ENCODE measurements at places on chromosomes 5 and 9. TPM values are rescaled to one million over a fixed set of nuclear protein-coding genes. Genes with fewer than 3 reads are reported as not detected.
A peak's percentile ranks its signal among the peaks of the same experiment; 100 is the strongest.

DNA sequence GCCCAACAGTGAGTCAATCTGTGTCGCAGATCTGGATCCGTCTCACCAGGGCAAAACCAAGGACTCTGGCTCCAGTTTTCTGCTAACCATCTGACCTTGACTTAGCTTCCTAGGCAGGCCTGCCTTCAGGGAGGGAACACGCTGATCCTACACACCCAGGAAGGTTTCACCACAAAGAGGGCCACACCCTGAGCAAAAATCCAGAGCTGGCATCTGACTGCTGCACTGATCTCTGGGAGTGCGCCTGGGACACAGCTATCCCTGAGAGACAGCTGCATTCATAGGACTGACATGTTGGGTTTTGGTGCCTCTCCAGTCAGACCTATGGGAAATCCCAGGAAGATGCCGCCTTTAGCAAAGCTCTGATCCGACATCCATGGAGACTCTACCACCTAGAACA lies 47.5 kb downstream of the CDK5RAP2 start:
- H3K4me1 ChIP-seq, result no peaks in the 10 kb centered on the region
- no peaks in the 10 kb centered on the region for H3K27me3 ChIP-seq
- DNase-seq, result no peak
- H3K36me3 ChIP-seq, result peaks cover 35% of the 10 kb centered on the region

GRCh38 chr9:136552117-136552703 lies 6.4 kb upstream of the NOTCH1 start:
- H3K36me3 ChIP-seq, result no peaks in the 10 kb centered on the region
- H3K4me3 ChIP-seq, result no peak overlapping the region
- DNase-seq, result no peak
- no peak overlapping the region for H3K27ac ChIP-seq
- peaks cover 3% of the 10 kb centered on the region for H3K4me1 ChIP-seq
- no peaks in the 10 kb centered on the region for H3K27me3 ChIP-seq

- H3K36me3 ChIP-seq, result no peaks in the 10 kb centered on the region
- no peak overlapping the region for H3K4me3 ChIP-seq
- peaks cover 31% of the 10 kb centered on the region for H3K27me3 ChIP-seq
- H3K27ac ChIP-seq, result no peak overlapping the region
Observed at GRCh38 chr9:90165281-90165680, 477.3 kb downstream of the DIRAS2 start.

GRCh38 chr9:131824155-131824594 lies 84.3 kb upstream of the RAPGEF1 start:
- H3K4me1 ChIP-seq, result no peaks in the 10 kb centered on the region
- no peak overlapping the region for H3K27ac ChIP-seq
- no peak overlapping the region for H3K4me3 ChIP-seq
- no peaks in the 10 kb centered on the region for H3K36me3 ChIP-seq
- peaks cover 18% of the 10 kb centered on the region for H3K27me3 ChIP-seq
- no peak for DNase-seq

- no peak for DNase-seq
- peaks cover 25% of the 10 kb centered on the region for H3K36me3 ChIP-seq
- peaks cover 39% of the 10 kb centered on the region for H3K27me3 ChIP-seq
- H3K4me1 ChIP-seq, result no peaks in the 10 kb centered on the region
- H3K4me3 ChIP-seq, result no peak overlapping the region
- H3K27ac ChIP-seq, result no peak overlapping the region
Observed at GRCh38 chr5:52875827-52876226, 88.1 kb downstream of the ITGA1 start.

DNA sequence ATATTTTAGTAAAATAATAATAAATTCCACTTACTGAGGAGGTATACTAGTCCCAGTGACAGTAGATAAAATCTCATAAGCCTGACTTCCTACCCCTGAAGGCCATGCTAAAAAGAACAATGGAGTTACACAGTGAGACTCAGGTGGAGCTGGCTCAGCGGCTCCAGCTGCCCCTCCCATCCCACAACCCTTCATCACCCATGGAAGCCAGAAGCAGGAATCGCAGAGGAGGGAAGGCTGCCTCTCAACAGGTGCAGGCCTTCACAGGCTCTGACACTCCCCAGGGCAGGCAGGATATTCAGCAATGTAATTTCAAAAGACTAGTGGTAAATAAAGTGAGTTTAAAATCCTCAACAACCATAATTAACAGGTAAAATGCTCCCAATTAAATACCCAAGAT lies 67.5 kb downstream of the FANCC start:
- no peaks in the 10 kb centered on the region for H3K4me1 ChIP-seq
- no peak overlapping the region for H3K4me3 ChIP-seq
- DNase-seq, result no peak
- H3K27me3 ChIP-seq, result no peaks in the 10 kb centered on the region

- H3K27me3 ChIP-seq, result no peaks in the 10 kb centered on the region
- H3K4me1 ChIP-seq, result no peaks in the 10 kb centered on the region
- no peak overlapping the region for H3K4me3 ChIP-seq
- no peak overlapping the region for H3K27ac ChIP-seq
Observed at GRCh38 chr5:155786108-155786507, 540.9 kb upstream of the SGCD start.

DNA sequence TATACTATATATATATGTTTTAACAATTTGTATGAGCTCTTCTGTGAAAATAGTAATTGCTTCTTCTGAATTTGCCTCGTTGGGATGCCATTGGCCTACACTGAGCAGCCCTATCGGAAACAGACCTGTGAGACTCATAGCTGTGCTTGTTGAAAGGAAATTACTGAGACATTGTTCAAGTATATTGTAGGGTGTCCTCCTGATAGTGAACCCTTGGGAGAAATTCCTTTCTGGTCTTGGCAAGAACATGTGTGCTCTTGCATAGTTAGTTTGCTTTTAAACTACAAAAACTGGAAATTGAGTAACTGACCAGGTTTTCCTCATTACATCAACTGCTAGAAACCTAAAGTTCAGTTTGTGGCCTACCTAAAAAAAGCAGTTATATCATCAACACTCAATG lies 160.9 kb downstream of the LURAP1L start:
- no peaks in the 10 kb centered on the region for H3K36me3 ChIP-seq
- H3K27ac ChIP-seq, result no peak overlapping the region
- no peak for DNase-seq
- H3K4me1 ChIP-seq, result no peaks in the 10 kb centered on the region
- H3K27me3 ChIP-seq, result no peaks in the 10 kb centered on the region

GRCh38 chr9:91771027-91771426 lies 179.0 kb downstream of the ROR2 start:
- H3K27me3 ChIP-seq, result peaks cover 31% of the 10 kb centered on the region
- no peaks in the 10 kb centered on the region for H3K4me1 ChIP-seq
- no peak for DNase-seq
- no peaks in the 10 kb centered on the region for H3K36me3 ChIP-seq

- no peak for DNase-seq
- no peaks in the 10 kb centered on the region for H3K27me3 ChIP-seq
- H3K4me3 ChIP-seq, result no peak overlapping the region
- no peaks in the 10 kb centered on the region for H3K36me3 ChIP-seq
- H3K27ac ChIP-seq, result no peak overlapping the region
Observed at GRCh38 chr9:81832571-81833285, 95.5 kb upstream of the SPATA31D4 start.

DNA sequence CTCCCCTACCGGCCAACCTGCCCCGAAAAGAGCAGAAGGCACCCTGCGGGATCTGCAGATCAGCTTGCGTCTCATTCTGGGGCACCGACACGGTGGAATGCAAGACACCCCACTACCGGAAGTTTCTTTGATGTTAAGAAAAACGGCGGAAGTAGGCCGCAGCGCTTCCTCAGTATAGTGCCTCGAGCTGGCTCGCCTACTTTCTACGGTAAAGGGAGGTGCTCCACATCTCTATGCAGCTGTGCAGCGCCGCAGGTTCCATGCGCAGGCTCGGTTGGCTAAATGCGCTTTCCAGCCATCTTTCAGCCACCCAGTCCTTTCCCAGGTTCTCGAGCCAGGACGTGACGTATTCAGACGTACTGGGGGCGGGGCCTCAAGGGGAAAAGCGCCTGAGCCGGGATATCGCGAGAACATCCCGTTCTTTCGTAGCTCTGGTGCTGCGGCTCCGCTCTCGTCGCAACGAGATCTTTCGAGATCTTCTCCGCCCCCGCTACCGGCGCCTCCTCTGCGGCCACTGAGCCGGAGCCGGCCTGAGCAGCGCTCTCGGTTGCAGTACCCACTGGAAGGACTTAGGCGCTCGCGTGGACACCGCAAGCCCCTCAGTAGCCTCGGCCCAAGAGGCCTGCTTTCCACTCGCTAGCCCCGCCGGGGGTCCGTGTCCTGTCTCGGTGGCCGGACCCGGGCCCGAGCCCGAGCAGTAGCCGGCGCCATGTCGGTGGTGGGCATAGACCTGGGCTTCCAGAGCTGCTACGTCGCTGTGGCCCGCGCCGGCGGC lies at the start of gene HSPA4:
HSPA4 (plus strand) TSS at position 472 of the 775 bp plus-strand sequence; CDS start at position 710, 238 bp downstream.
- no peaks in the 10 kb centered on the region for H3K36me3 ChIP-seq
- peak within 1 kb of the TSS; percentile 100 for H3K27ac ChIP-seq
- peak; percentile 98 for DNase-seq
- peaks cover 29% of the 10 kb centered on the region for H3K4me1 ChIP-seq

- no peaks in the 10 kb centered on the region for H3K4me1 ChIP-seq
- H3K4me3 ChIP-seq, result no peak overlapping the region
- H3K27ac ChIP-seq, result no peak overlapping the region
- no peaks in the 10 kb centered on the region for H3K36me3 ChIP-seq
- H3K27me3 ChIP-seq, result no peaks in the 10 kb centered on the region
Observed at GRCh38 chr9:114431003-114431402, 43.2 kb upstream of the AKNA start.

GRCh38 chr5:131795879-131796792 lies 681 bp downstream of the FNIP1 start:
- H3K36me3 ChIP-seq, result no peaks in the 10 kb centered on the region
- H3K4me1 ChIP-seq, result peaks cover 21% of the 10 kb centered on the region
- H3K27me3 ChIP-seq, result no peaks in the 10 kb centered on the region
- H3K27ac ChIP-seq, result peak overlapping the region; percentile 86

DNA sequence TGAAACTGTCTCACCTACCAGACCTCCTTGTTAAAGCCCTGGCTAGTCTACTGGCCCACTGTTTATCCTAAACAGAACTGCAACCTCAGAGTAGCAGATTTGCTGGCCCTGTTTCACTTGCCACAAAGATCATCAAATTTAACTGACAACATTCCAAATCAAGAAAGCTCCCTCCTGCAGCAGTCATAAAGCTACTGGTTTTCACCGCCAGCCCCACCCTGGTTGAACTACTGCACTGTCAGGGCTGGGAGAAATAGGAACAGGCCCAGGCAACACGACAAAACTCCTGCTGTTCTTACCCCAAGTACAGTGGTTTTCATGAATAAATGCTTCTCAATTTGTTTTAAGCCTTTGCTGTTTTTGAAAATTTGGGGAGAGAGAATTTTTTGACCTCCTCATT lies 63.0 kb downstream of the NR6A1 start:
- H3K27ac ChIP-seq, result no peak overlapping the region
- DNase-seq, result no peak
- H3K4me1 ChIP-seq, result peaks cover 28% of the 10 kb centered on the region
- H3K36me3 ChIP-seq, result no peaks in the 10 kb centered on the region

DNA sequence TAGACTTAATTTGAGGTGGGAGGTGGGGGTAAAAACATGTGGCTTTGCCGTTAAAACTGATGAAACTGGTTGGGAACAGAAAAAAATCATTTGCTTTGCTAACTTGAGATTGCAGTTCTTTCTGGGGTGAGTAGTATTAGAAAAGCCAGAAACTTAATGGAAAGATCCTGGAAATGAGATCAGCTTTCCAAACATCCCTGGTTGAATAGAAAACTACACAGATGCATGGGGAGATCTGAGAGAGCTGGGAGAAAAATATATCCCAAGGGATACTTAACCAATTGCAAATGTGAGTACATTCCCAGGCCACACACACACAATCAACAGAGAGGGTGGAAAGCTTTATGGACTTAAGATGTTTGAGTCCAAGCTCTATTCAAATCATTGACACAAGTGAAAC lies 222.3 kb downstream of the YTHDC2 start:
- H3K4me3 ChIP-seq, result no peak overlapping the region
- no peak overlapping the region for H3K27ac ChIP-seq
- no peaks in the 10 kb centered on the region for H3K4me1 ChIP-seq
- no peak for DNase-seq
- no peaks in the 10 kb centered on the region for H3K36me3 ChIP-seq

GRCh38 chr5:133870661-133871060 lies 97.8 kb downstream of the C5orf15 start:
- no peaks in the 10 kb centered on the region for H3K4me1 ChIP-seq
- peaks cover 25% of the 10 kb centered on the region for H3K27me3 ChIP-seq
- DNase-seq, result peak; percentile 5
- H3K27ac ChIP-seq, result no peak overlapping the region

Gene BRINP1
- not detected for total RNA-seq

Gene TAF11L5
- not detected for total RNA-seq

Gene ACTBL2
- total RNA-seq, result not detected
